ENCODE measurements at places on chromosomes 11 and 22. TPM values are rescaled to one million over a fixed set of nuclear protein-coding genes. Genes with fewer than 3 reads are reported as not detected.

DNAJB7 gene
- not detected for total RNA-seq

BTBD18 gene
- total RNA-seq: not detected

PAK1 gene
- total RNA-seq: 54.3 TPM

FDXACB1 gene
- total RNA-seq: 1.8 TPM

DDT gene
- total RNA-seq: 112 TPM

NR1H3 gene
- 11.3 TPM for total RNA-seq

OR5B21 gene
- total RNA-seq: not detected

CASP1 gene
- total RNA-seq: 2.2 TPM

DNA sequence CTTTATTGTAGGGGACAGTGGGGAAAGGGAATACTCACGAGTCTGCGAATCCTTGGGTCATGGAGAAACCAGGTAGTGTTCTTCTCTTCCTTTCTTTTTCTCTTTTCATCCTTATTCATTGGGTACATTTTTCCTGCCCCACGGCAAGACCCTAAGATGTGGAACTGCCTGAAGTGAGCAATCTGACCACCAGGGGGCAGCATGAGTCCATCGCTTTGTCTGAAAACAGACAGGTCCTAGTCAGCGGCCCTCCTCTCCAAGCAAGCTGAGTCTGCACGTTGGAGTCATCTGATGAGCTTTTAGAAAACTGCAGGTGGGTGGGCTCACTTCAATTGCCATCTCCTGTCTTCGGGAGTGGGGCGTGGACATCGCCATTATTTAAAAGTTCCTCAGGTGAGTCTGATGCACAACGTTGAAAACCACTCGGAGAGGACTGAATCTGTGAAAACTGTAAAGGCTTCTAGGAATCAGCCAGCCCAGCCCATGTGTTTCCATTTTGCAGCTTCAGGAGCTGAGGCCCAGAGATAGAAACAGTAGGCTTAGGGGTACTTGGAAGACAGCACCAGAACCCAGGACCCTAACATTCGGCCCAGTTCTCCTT is 34.0 kb upstream of the FBXO3 start:
- peak; percentile 81 for DNase-seq

DNA sequence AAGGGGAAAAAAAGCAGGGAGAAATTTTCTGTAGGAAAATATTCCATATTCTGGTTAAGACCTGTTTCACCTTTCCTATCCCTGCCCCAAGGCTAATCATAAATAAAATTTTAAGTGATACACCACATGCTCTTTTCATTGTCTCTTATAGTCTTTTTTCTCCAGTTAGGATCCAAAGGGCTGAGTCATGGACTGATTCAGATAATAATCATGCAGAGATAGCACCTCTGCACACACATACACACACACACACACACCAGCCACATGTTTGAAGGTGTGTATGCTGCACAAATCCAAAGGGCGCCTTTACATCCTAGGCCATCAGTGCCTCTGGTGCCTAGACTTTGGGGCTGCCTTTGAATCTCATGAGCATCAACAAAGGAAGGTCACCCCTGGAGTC is 35.5 kb upstream of the CWF19L2 start:
- DNase-seq: peak; percentile 27

GRCh38 chr22:33492210-33492651 is 428.0 kb downstream of the LARGE1 start:
- DNase-seq: no peak

DNA sequence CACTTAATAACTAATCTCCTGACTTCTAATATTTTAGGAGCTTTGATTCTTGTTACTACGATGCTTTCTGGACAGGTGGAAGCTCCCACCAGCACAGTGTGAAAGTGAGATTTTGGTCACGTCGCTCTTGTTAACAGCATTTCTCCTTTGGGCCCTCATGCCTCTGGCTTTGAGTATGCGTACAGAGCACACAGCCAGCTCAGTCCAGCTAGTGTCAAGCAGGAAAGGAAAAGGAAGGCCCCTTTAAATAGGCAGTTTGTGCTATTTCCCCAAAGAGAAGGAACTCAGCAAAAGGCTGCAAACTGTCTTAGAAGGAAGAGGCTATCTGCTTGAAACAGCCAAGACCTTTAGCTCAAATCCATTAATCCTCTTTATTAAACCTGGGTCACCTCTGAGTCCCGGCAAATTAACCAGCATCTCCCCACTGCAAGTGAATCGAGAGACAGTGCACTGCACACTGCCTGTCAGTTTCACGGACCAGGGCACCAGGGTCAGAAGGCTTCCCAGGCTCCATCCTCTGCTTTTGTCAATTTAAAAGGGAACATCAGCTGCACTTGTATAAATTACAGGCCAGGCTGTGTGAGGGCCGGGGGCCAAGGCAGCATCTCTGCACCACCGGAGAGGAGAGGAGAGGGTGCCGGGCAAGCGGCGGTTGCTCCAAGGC is 34.7 kb downstream of the OPCML start:
- DNase-seq: no peak

DNA sequence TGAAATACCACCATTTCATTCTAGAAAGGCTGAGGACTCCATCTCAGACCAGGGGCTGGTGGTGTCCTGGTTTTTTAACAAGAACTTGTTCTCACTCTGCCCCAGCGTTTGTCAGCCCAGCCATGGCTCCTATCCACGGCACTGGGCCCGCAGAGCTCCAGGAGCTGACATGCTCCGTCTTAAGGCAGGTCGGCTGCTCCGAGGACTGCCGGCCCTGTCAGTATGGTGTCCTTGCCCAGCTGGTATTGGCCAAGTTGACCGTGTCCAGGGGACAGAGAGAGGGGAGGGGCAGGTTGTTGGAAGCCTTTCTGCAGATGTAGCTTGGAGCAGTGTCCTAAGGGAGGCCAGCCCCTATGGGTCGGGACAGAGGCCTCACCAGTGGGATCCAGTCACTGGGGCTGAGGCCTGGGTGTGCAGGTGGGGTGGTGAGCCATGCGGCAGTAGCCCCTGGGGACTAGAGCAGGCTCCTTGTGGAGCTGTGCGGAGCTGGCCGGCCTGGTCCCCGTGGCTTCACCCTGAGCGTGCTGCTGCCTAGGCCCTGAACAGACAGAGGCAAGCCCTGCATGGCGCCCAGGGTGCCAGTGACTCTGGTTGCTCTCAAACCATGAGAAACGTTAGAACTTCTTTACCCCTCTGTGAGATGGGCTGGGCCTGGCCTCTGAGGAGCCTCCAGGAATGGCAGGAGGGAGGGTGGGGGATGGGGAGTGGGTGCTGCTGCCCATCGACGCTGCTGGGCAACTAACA is 39.9 kb upstream of the KCNQ1OT1 start:
- DNase-seq: no peak

DNA sequence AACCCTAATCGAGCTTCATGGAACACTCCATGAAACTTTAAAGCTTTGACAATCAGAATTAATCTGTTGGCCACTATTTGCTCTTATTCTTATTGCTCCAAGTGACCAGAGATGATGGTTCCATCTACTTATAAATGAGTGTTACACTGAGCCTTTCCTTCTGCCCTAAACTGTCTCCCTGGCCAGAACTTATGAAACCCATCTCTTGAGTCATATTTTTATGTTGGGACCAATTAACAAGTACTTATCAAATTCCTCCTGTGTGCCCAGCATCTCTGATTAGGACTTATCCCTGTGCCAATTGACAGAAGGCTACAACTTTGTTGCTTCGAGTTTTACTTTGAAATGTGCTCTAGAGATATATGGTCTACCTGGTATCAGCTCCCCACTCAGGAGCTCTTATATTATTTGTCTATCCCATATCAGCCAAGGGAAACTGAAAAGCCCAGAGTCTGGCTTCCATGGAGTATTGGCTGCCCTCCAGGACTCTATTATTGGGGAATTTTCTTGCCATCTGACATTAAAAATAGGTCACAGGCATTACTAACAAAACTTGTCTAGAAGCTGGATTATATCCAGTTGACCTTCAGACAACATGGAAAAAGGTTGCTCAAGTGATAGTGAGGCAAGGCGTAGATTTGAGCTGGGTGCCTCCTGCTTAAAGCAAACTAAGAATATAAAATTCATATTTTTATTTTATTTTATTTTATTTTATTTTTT is 8.8 kb downstream of the KREMEN1 start:
- DNase-seq: no peak

DNA sequence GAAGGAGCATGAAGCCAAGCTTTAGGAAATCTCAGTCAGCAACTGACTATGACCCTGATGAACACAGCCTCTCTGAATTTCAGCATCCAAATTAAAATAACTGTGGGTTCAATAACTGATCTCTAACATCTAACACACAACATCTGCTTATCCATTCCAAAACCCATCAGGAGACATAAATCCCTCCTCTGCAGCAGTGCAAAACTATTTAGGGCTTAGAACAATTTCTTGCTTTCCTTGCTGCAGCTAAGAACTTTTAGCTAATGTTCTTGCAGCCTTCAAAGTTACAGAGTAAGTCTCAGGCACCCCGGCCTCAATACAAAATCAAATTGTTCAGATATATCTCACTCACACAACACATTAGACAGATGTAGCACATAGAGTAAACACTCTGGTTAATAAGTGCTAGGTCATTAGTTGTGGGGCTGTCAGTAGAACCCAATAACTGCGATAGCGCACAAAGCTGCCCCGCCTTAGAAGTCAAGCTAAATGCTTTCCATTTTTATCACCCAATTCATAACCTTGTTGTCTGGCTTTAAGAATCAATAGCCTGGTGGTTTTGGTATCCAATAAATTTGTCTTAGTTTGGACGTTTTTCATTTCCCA is 139.6 kb downstream of the LARGE1 start:
- no peak for DNase-seq

- peak; percentile 65 for DNase-seq
These were observed 2.4 kb upstream of the WNT11 start for GRCh38 chr11:76208438-76209374.

- no peak for DNase-seq
These were observed 15.4 kb downstream of the ART5 start for GRCh38 chr11:3626250-3626960.

DNA sequence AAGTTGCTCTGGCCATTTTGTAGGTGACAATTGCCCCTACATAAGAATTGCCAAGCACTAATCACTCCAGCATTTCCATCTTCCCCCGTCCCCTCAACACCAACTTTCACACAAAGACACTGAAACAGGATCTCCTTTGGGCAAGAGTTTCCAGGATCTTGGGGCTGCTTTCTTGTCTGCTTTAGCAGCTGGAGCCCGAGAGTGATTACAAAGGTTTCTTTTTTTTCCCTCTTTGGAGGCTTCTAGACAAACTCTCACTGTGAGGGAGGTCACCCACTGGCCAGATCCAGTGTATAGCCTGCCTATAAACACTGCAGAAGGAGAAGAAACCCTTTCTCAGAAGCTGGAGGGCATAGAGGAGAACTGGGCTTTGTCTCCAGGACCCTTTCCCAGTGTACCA is 92.5 kb downstream of the APIP start:
- no peak for DNase-seq

- no peak for DNase-seq
These were observed 304.1 kb downstream of the C11orf87 start for GRCh38 chr11:109726061-109726460.

DNA sequence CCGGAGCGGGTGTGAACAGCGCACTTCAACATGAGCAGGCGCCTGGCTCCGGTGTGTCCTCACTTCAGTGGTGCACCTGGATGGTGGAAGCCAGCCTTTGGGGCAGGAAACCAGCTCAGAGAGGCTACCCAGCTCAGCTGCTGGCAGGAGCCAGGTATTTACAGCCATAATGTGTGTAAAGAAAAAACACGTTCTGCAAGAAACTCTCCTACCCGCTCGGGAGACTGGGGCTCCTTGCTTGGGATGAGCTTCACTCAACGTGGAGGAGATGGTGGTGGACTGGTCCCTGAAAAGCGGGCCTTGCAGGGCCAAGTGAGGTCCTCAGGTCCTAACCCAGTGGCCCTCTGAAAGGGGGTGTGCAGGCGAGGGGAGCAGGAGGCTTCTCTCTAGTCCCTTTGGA is 7.5 kb downstream of the MCAM start:
- no peak for DNase-seq

DNA sequence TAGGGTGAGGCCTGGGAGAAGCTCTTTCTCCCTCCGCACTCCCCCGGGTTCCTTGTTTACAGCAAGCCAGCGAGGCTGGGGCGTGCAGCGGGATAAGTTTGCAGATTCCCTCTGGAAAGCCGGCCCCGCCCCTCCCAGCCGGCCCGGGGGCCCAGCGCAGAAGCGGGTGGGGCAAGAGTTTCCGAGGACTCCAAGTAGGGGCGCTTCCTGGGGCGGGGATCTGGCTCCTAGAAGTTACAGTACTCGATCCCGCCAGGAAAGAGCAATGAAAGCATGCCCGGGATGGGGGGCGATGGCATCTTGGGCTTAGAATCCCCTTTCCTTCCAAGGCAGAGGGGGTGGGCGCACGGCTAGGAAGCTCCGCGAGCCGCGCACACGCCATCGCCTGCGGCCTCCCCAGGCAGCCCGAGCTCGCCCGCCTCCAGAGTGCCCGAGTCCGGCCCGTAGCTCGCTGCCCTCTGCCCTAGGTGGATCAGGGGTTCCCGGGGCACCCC is 385 bp downstream of the TST start:
- peak; percentile 54 for DNase-seq

DNA sequence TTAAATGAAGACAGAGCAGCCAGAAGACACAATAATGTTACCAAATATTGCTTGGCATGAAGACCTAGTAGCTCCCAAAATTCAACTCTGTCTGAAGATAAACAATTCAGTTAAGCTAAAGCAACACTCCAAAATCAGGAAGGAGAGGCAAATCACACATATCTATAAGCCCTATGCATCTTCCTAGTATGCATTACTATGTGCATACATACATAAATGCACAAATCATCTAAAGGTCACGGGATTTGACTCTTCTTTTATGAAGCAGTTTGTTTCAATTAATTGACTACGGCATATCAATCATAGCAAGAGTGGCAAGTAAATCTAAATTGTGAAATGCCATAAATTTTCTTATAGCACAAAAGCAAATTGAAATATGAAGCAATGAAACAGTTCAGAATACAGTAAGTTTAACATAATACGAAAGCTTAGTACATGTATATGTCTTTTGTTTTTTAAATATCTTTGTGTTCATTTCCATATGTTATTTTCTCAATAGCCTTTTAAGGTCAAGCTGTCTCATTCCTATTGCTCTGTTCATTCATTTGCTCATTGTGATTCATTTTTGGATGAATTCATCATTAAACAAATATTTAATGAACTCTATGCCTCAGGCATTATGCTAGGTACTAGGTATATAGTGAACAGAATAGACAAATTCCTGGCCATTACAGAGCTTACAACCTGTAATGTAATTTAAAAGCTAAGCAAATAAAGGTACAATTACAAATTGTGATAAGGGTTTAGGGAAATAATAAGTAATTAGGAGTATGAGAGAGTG is 540.5 kb downstream of the DLG2 start:
- no peak for DNase-seq

GRCh38 chr22:43401233-43401632 is 10.6 kb upstream of the MPPED1 start:
- no peak for DNase-seq

- DNase-seq: no peak
These were observed 62.1 kb downstream of the SLC25A17 start for GRCh38 chr22:40757071-40757470.

- DNase-seq: peak; percentile 70
These were observed 475 bp downstream of the MAPK12 start for GRCh38 chr22:50260801-50261614.

- no peak for DNase-seq
These were observed 371.8 kb upstream of the CHORDC1 start for GRCh38 chr11:90594658-90595057.

DNA sequence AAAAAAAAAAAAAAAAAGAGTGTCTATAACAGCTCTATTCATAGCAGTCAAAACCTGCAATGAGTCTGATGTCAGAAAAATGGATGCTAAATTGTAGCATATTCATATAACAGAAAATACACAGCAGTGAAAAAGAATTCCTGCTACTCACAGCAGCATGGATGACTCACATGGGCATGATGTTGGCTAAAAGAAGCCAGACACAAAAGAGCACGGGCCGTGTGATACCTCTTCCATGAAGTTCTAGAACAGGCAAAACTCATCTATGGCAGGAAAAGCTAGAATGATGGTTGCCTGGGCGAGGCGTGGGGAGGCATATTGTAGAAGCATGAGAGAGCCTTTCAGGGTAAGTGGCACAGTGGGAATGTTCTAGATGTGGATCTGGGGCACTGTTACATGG is 18.9 kb downstream of the PLAAT3 start:
- no peak for DNase-seq
